ENCODE measurements at places on chromosomes 4 and X. TPM values are rescaled to one million over a fixed set of nuclear protein-coding genes. Genes with fewer than 3 reads are reported as not detected.
A peak's percentile ranks its signal among the peaks of the same experiment; 100 is the strongest.

DNA sequence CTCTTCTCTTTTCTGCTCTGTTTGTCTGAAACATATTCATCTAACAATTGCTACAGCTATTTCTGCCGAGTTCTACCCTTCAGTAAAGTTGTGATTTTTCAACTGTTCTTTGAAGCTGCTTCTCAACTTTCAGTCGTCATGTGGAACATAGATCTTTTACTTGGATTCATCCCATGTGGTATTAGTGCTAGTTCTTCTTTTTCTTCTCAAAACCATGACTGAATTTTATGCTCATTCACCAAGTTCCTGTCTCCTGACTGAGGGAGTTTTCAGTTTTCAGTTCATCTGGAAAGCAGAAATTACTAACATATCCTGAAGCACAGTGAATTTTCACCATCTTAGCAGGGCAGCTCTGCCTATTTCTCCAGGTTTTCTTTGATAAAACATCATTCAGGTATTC is 12.1 kb downstream of the ACSL4 start:
- no peak for DNase-seq

GDI1 gene
- 83.0 TPM for total RNA-seq

CETN2 gene
- 19.0 TPM for total RNA-seq

- no peak for DNase-seq
Observed at GRCh38 chr4:183909801-183910200, 4.7 kb downstream of the STOX2 start.

DNA sequence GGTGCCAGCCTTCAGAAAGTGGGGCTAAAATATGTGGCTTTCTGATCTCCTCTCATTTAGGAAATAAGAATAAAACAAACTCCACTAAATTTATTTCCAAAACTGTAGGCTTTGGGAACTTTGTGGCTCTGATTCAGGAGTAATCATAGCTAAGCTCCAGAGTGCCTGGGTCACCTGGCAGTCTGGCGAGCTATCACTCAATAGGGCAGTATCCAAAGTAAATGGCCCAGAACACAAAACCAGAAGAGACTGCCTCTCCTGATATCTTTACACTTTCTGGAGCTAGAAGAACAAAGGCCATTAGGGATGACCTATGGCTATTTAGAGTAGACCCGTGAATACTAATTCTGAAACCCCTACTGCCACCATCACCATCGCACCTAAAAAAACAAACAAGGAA is 17.0 kb upstream of the PPARGC1A start:
- DNase-seq: no peak

IL2 gene
- 3.3 TPM for total RNA-seq

NDNF gene
- 30.4 TPM for total RNA-seq

- DNase-seq: no peak
Observed at GRCh38 chr4:25816591-25817058, 46.2 kb downstream of the SEL1L3 start.

DNA sequence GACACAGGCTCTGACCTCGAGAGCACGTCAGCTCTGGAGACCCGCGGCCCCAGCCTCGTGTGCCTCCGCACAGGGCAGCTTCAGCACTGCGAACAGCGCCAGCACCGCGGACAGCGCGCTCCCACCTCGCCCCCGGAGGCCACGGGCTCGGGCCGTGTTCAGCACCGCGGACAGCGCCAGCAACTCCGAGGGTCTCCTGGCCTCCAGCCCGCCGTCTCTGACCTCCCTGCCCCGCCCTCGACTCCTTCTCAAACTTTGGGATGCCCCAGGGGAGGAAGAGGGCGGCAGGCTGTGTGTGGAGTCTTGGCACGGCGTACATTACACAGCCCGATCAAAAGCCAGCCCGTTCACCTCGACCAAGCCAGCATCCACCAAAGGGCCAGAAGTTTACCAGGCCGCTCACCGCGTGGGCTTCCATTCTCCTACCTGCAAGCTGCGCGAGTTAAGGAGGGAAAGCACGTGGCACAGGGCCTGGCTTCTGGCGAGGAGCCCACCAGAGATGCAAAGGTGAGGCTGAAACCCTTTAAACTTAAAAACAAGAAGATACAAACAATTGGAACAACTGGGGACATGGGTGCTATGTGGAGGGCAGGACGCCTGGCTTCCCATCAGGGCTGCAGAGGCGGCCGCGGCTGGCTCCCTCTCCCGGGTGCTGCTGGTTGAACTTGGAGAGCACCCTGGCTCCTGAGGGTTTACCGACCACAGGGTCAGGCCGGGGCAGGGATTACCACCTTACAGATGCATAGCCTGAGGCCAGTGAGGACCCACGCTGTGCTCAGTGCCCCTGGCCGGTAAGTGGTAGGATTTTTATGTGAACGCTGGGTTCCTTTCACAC is 4.5 kb upstream of the NKX1-1 start:
- DNase-seq: peak; percentile 20

DNA sequence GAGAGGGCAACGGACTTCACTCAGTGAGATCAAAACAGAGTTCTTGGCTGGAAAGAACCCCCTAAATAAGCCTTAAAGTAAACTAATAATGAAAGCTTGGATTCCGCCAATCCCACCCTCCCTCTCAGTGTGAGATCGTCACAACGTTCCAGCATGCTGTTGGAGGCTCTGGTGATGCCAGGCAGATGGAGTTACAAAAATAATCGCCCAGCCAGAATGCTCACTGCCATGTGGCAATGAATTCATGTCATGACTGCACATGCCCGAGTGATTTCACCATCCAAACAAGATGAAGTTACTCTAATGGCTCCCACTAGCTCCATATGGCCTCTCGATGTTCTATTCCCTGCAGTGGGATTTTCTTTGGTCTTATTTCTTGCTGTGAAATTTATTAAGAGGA is 248.0 kb downstream of the SPATA18 start:
- no peak for DNase-seq

PHKA1 gene
- total RNA-seq: 4.7 TPM

ATP1B4 gene
- total RNA-seq: not detected

SHROOM2 gene
- total RNA-seq: 7.8 TPM

GRCh38 chr4:74527049-74527448 is 82.1 kb downstream of the AREG start:
- DNase-seq: no peak

GRCh38 chr4:45241976-45242375 is 515.6 kb upstream of the GNPDA2 start:
- no peak for DNase-seq

GRCh38 chrX:7112071-7112470 is 35.4 kb upstream of the STS start:
- DNase-seq: no peak

All from colonic mucosa (tissue), 4 donors.